ENCODE measurements at places on chromosomes 4 and X.

GRCh38 chr4:22607382-22607781 lies 85.4 kb upstream of the GBA3 start:
- no peak for DNase-seq

DNA sequence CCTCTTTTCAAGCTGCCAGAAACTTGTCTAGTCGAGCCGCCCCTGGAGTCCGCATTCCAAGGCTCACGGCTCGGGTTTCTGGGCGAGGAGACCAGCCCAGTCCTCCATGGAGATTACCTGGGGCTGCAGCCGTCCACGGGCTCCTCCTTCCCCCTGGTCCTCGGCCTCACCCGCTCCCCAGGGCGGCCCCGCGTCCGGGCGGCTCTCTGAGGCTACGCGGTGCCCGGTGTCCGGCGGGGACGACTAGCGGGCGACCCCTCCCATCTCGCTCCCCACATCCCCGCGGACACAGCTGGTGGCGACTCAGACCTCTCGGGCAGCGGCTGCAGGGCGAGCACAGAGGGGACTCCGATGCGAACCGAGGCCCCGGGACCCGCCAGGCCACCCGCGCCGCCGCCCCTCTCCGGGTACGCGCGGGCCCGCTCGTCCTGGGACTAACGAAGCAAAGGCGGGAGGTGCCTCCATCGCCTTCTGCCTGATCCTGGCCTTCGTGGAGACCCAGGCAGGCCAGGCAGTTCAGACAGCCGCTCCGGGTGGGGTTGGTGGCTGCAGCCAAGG lies 159.4 kb downstream of the TRAM1L1 start:
- no peak for DNase-seq

DNA sequence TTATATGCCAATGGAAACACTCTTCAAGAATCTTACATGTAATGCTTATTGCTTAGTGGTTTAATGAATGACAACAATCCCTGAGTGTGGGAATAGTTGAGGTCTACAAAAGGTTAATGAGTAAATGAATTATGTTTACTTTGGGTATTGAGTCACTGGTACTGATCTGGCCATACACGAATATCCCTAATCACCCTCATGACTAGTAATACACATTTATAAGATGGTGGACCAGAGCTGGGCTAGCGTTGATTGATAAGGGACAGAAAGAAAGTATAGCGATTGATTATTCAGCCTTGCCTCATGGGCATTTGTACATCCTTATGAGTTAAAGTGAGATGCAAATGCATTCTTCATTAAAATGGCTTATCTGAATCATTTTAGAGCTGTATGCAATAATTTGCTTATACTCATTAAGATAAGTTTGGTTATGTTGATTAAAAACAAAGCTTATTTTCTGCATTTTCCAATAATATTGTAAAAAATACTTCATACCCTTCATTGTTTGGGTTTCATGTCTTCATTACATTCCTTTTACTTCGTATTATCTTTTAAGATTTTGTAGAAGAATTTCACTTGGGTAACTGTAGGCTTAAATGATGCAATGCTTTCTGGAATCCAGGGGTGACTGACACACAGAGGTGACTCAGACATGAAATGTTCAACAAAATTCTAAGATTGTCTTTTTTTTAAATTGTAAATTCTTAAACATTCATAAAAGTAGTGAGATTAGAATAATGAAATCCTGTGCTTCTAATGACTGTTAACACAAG lies 47.4 kb downstream of the FGF2 start:
- DNase-seq = no peak

- DNase-seq = no peak
These were observed 40.9 kb downstream of the BRCC3 start for GRCh38 chrX:155112171-155112570.

DNA sequence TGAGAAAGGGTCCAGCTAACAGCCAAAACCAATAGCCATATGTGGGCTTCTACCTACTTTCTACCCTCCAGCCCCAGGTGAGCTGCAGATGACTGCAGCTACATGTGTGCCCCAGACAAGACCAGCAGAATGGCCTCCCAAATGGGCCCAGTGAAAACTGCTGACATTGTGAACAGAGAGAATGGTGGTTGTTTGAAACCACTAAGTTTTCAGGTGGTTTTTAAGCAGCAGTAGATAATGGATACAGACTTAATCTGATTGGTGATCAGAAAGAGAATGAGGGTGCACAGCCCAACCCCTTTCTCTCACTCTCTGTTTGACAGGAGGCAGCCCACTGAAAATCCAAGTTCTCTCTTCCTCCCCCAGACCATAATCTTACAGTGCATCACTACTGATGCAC lies 42.5 kb upstream of the BBS12 start:
- DNase-seq = no peak

- DNase-seq = peak; percentile 70
These were observed 4.8 kb downstream of the FLNA start for GRCh38 chrX:154369449-154370299.

- no peak for DNase-seq
These were observed 104.4 kb downstream of the HHIP start for GRCh38 chr4:144750348-144750747.

GRCh38 chrX:80812176-80812575 lies 2.5 kb upstream of the BRWD3 start:
- DNase-seq = peak; percentile 5

DNA sequence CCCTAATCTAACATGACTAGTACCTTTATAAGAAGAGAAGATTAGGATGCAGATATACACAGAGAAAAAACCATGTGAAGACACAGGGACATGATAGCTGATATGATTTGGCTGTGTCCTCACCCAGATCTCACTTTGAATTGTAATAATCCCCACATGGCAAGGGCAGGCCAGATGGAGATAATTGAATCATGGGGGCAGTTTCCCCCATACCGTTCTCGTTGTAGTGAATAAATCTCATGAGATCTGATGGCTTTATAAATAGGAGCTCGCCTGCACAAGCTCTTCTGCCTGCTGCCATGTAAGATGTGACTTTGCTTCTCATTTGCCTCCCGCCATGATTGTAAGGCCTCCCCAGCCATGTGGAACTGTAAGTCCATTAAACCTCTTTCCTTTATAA lies 364.3 kb downstream of the FBXW7 start:
- no peak for DNase-seq

DNA sequence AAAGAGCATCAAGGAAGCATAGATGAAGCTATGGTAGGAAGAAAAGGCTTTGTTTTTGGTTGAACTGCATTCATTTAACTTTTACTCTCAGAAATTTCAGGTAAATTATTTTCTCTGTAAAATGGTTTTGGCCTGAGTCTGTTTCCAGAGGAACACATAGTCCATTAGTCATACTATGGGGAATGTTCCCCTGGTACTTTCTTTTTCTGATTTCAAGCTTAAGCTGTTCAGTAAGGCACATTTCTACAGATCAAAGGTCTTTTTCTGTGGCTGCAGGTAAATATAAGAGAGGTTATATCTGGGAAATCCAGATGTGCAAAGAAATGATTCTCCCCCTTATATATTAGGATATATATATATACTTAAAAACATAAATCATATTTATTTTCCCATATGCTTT lies 1744.4 kb upstream of the ADGRL3 start:
- no peak for DNase-seq

- DNase-seq = no peak
These were observed 76.3 kb upstream of the STIM2 start for GRCh38 chr4:26784207-26784865.

DNA sequence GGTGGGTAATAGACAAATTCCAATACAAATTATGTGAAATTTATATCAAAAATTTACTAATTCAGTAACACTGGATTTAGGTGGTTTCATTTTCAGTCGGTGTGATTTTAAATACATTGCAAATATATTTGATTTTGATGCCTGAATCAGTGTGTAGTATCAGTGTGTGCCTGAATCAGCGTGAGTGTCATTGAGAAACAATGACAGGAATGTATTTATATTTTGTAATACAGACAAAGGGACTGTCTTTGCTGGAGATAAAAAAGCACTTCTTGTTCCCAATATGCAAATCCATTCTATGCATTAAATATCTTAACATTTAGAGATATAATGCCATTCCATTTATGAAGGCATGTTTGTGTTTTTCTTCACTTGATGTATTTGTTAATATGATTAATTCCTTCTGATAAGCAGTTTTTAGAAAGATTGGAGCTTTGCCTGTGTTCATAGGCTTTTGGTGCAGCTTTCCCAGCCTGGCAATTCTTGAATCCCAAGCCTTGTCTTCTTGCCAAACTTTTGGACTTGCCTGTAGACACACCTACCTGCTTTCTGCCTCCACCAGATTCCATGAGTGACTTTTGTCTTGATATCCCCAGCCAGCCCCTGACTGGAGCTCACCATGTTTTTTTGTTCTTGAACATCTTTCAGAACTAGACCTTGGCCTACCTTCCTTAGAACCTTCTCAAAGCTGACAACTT lies 243.8 kb downstream of the ADGRL3 start:
- no peak for DNase-seq

DNA sequence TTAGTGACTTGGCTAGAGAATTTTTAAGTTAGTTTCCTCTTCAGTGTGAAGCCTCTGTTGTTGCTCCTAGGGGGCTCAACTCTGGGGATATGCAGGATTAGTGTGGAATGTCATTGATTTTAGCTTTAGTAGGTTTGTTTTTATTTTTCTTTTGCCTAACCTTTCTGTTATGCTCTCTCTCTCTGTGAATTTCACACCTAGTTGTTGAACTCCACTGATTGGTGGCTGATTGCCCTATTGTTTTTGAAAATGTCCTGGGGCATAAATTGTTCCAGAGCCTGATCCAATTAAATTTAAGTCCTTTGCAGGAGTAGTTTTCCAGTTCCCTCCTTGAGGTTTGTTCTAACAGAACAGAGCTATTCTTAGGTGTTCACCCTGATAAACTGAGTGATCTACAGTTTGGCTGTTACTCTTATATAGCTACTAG lies 393.3 kb upstream of the CTSO start:
- DNase-seq = no peak

- no peak for DNase-seq
These were observed 29.1 kb downstream of the MAGED1 start for GRCh38 chrX:51922561-51922960.

- DNase-seq = no peak
These were observed 54.4 kb upstream of the LCORL start for GRCh38 chr4:18075823-18076433.

GRCh38 chr4:742096-742741 lies 36.6 kb downstream of the PCGF3 start:
- DNase-seq = no peak

DNA sequence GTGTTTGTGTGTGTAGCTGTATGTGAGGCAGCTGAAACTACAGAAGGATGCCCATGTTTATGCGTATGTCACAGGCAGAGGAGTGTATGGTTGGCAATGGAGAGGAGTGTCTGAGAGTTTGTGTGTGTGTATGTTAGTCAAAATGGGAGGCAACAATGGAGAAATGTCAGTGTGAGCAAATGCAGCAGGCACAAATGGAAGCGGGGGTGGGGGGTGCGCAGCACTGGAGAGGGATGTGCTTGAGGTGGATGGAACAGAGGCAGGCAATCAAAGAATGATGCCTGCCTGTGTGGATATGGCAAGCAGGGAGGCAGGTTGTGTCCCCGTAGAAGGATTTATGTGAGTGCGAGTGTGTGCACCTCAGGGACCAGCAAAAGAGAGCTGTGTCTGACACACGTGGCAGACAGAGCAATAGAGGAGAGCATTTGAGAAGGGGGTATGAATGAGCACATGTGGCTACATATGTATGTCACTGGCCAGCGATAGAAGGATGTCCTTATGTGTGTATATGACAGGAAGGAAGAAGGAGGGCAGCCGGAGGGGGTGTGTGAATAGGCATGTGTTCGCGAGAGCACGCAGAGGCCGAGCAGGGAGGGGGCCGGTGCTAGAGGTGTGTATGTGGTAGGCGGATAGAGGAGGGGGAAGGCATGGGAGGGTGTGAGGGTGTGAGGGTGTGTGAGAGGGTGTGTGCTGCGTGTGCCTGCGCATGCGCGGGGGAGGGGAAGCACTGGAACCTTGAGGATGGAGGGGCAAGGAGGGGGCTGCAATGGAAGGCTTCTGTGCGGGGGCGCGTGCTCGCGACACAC lies 1.1 kb downstream of the PJA1 start:
- DNase-seq = peak; percentile 22

- DNase-seq = no peak
These were observed 5.1 kb downstream of the GRIPAP1 start for GRCh38 chrX:48996969-48997368.

- peak; percentile 8 for DNase-seq
These were observed 42.0 kb downstream of the MAP7D3 start for GRCh38 chrX:136209016-136209738.

- DNase-seq = no peak
These were observed 177.0 kb upstream of the EDNRA start for GRCh38 chr4:147303873-147304229.

DNA sequence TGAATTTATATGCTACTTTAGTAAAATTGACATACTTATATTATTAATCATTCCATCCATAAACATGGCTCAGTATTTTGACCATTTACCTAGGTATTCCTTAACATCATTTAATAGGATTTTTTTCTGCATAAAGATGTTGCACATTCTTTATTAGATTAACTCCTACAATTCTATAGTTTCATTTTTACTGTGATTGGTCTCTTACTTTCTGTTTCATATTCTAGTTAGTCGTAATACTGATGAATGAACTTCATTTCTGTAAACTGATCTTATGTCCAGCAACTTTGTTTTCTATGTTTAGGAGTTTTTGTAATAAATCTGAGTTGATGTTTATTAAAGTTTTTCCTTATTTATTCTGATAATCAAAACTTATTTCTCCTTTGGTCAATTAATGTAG lies 278.2 kb upstream of the CXXC4 start:
- no peak for DNase-seq

GRCh38 chr4:84924434-84924833 lies 42.1 kb downstream of the WDFY3 start:
- no peak for DNase-seq

DNA sequence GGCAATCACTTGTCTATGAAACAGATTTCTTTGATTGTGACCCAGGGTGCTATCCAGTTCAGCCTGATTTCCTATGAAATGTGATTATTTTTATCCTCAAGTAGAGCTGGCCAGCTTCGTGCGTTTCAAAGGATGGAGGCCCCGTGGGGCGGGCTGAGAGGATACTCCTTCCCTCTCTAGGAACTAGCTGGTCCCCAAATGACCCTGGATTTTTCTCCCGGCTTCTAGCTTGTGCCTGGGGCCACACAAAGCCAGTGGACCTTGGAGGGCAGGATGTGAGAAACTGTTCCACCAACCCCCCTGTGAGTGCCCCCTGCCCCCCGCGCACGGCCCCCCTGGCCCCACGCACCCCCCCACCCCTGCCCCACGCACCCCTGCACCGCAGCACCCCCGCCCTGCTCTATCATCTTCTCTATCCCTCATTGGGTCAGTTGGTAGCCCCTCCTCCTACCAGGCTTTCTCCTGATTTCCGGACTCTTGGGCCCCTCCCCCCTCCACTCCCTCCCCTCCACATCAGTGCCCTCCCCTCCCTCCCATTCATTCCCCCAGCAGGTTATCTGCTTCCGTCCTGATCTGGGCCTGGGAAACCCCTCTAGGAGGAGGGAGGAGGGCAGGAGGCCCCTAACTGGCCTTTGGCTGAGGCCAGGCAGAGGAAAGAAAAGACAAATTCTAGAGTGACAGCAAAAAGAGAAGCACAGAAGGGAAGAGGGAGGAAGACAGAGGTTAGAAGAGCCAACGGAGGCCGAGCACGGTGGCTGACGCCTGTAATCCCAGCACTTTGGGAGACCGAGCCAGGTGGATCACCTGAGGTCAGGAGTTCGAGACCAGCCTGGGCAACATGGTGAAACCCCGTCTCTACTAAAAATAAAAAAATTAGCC lies 3.3 kb downstream of the XPNPEP2 start:
- no peak for DNase-seq

All from effector CD4-positive, alpha-beta T cell (primary cell).